IMR-90 (cell line): ENCODE measurements at places on chromosomes 16 and 17. TPM values are rescaled to one million over a fixed set of nuclear protein-coding genes. Genes with fewer than 3 reads are reported as not detected.

TSPOAP1 gene
- total RNA-seq = 0.56 and 0.90 TPM in 2 replicates

NXPH3 gene
- 0.18 and 0.28 TPM in 2 replicates for total RNA-seq

ITGAL gene
- not detected in 2 replicates for total RNA-seq

DPEP2 gene
- not detected in 2 replicates for total RNA-seq

MYL11 gene
- total RNA-seq = not detected in 2 replicates

KCNAB3 gene
- 0.36 and 0.56 TPM in 2 replicates for total RNA-seq

KRT36 gene
- total RNA-seq = not detected in 2 replicates

ZC3H7A gene
- 22.2 and 33.3 TPM in 2 replicates for total RNA-seq

DOC2A gene
- under 0.01 TPM in 1 of 2 replicates, not detected in the other for total RNA-seq

CCL4 gene
- not detected in 2 replicates for total RNA-seq

ACE gene
- total RNA-seq = 1.4 TPM in 2 replicates

PLEKHG4 gene
- 8.3 and 14.0 TPM in 2 replicates for total RNA-seq

ABCA9 gene
- total RNA-seq = under 0.01 TPM in 1 of 2 replicates, not detected in the other

SCN4A gene
- total RNA-seq = not detected in 2 replicates

CNTNAP4 gene
- total RNA-seq = not detected in 2 replicates

RSKR gene
- 2.2 and 2.8 TPM in 2 replicates for total RNA-seq

ZP2 gene
- total RNA-seq = not detected in 2 replicates

PLD6 gene
- 1.1 TPM in 2 replicates for total RNA-seq

KCNJ12 gene
- total RNA-seq = under 0.01 and 0.28 TPM in 2 replicates

LITAFD gene
- not detected in 2 replicates for total RNA-seq

FBXW10 gene
- total RNA-seq = not detected in 2 replicates

HOXB1 gene
- total RNA-seq = not detected in 2 replicates
